Astrocyte (in vitro differentiated cells and primary cell): ENCODE measurements at places on chromosomes 3 and 15.

- peak; percentile 81 for DNase-seq
Observed at GRCh38 chr3:150237490-150237889, 170.6 kb upstream of the TSC22D2 start.

GRCh38 chr3:152291649-152292066, 22.9 kb downstream of the MBNL1 start:
- DNase-seq: peak; percentile 80

DNA sequence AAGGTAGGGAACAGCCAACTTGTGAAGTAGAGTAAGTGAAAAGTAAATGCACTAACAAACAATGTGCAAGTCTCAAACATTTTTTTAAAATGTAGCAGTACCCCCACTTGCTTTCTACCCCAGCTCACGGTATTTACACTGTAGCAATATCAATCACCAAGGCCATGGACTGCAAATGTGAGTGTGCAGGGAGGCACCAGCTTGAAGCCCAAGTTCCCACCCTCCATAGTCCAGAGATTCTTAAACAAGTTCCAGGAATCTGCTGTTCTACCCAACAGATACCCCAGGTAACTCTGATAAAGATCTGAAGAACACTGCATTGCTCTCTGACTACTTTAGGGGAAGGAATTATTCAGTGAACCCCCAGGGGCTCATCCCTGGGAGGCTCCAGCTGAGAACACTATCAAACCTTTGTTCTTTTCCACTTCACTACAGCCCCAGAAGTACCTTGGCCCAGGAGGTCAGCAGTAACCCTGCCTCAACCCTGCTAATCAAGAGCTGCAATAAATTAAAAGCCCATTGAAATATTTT, 86.1 kb downstream of the FOXP1 start:
- no peak for DNase-seq

- no peak for DNase-seq
Observed at GRCh38 chr15:41512940-41513505, 604 bp downstream of the LTK start.

DNA sequence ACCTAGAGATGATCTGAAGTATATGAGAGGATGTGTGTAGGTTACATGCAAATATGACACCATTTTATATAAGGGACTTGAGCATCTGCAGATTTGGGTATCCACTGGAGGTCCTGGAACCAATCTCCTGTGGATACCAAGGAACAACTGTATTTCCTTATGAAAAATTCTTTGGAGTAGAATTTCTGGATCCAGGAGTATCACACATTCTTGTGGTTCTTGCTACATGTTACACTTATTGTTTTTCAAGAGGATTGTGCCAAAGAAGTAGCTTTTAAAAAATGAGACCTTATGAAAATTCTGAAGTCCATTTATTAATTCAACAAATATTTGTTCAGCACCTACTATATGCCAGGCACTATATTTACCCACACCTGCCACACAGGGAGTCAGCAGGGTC, 15.7 kb upstream of the TBC1D23 start:
- DNase-seq: peak; percentile 71

- no peak for DNase-seq
Observed at GRCh38 chr3:27319847-27320526, 49.2 kb downstream of the NEK10 start.

GRCh38 chr15:101162701-101163483, 89.0 kb downstream of the CHSY1 start:
- DNase-seq: no peak

GRCh38 chr3:120177151-120177550, 82.9 kb upstream of the GSK3B start:
- DNase-seq: peak; percentile 74

DNA sequence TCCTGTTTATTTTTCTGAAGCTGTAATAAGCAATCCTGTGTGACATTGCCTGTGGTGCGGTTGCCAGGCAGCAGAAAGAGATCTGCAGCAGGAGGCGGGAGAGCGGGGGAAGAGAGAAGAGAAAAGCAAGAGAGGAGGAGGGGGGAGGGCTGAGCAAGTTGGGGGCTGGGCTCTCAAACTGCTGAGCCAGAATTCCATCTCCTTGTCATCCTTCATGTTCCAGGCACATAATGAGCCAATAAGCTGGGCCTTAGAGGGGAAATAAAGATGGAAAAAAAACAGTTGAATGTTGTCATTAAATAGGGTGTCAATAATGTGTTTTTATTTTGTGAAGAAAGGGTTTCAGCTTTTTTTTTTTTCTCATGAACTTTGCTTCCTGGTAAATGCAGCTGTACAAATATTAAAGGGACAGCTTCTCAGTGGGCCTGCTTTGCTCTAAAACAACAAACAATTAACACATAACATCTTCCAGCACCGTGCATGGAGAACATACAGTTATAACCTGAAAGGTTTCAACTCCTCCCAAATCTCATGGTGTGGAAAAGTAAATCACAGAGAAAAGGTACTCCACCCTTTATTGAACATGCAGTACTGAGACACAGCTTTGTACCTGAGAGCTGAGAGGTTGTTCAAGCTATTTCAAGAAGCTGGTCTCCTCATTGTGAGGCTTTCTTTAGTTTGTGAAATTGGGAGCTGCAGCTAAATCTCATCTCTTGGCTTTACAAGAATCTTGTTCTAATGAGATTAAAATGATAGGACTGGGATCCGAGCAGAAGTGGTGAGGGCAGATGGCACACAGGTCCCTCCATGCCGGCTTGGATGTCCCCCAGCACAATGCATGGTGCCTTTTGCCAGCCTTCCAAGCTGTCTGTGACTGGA, 451.1 kb upstream of the KCNMB2 start:
- DNase-seq: peak; percentile 73

- peak; percentile 70 for DNase-seq
Observed at GRCh38 chr3:8891774-8892173, 71.5 kb downstream of the RAD18 start.

GRCh38 chr3:81788610-81789009, 27.2 kb upstream of the GBE1 start:
- DNase-seq: no peak

DNA sequence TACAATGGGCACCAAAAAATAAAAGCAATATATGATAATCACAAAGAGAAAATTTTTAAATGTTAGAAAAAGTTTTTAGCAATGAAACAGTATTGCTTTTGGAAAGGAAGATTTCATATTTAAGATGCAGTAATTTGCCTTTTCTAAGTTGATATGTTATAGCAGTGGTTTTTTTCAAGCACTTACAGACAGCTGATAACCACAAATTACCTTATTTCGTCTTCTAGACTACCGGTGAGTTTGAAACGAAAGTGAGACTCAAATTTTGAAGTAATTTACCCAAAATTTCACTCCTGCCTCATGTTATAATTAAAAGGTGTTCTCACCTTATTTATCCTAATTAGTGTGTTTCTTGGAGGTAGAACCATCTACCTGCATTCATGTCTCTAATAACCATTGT, 207.8 kb downstream of the MCTP2 start:
- no peak for DNase-seq
